HFFc6 (cell line): ENCODE measurements at places on chromosomes 2 and 18. TPM values are rescaled to one million over a fixed set of nuclear protein-coding genes. Genes with fewer than 3 reads are reported as not detected.

DNA sequence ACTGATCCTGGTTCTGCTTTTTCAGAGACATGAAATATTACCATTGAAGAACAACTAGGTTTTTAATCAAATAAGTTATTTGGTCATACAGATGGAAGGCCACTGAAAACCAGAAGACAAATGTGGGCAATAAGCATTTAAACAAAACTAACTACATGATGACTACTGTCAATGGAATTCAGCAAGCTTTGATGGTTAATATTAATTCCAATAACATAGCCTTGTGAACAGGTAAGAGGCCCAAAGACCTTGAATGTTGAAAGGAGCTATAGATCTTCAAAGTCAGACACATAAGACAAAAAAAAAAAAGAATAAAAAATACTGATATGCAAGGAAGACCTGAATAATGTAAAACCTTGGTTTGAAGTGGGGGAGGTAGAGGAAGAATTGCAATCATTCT lies 1955.6 kb upstream of the CELF4 start:
- no peak overlapping the region for H3K27ac ChIP-seq
- no peaks in the 10 kb centered on the region for H3K27me3 ChIP-seq
- no peaks in the 10 kb centered on the region for H3K36me3 ChIP-seq
- peaks cover 20% of the 10 kb centered on the region for H3K4me1 ChIP-seq

GRCh38 chr2:238169708-238170251 lies 11.0 kb downstream of the ERFE start:
- H3K36me3 ChIP-seq, result peaks cover 44% of the 10 kb centered on the region
- H3K4me1 ChIP-seq, result peaks cover 57% of the 10 kb centered on the region
- H3K4me3 ChIP-seq, result peak overlapping the region; percentile 71

DNA sequence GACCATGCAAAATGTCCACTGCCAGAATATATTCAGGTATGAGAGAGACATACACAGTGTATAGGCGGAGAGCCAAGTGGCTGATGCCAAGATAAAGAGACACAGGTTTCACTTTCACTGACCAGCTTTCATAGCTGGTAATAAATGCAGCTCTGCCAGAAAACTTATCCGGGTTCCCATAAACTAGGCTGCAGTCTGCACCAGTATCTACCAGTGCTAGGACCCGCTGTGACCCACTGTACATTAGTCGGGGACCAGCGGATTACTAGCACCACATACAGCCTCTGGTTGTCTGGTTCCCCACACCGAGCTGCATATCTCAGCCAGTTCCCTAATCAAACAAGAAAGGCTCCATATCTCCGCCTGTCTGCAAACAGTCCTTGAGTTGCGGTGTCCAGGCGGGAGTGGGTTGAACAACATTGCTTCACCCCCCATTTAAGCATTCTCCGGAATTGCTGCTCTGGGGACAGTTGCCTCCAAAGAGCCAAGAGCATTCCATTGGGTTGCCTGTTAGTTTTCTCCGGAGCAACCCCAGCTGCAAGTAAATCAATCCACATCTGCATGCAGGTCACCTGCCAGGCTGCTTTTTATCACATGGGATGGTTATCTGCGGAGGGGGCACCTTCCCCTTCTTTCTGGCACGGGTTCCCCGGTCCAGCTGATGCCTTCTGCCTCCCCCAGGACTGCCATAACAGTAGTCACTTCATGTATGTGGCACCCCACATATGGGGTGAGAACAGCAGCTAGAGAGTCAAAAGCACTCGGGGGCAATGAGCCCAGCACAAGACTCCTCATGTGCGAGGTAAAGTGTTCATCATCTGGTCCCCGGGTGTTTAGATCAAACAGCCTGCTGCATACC lies 18.0 kb upstream of the KLHL23 start:
- DNase-seq, result no peak
- H3K27ac ChIP-seq, result peak overlapping the region; percentile 20; the same call in 1 of the 2 replicates
- no peaks in the 10 kb centered on the region for H3K36me3 ChIP-seq
- H3K4me1 ChIP-seq, result peaks cover 39% of the 10 kb centered on the region
- H3K27me3 ChIP-seq, result no peaks in the 10 kb centered on the region; the same call in none of the 2 replicates
- peak overlapping the region; percentile 71 for H3K4me3 ChIP-seq

MTIF2 gene
- total RNA-seq, result 21.2 to 27.0 TPM (median 22.8 TPM) in 3 replicates

CDKL4 gene
- total RNA-seq, result 0.34 to 0.88 TPM (median 0.58 TPM) in 3 replicates
